GM19239 (cell line): ENCODE measurements at places on chromosomes 11 and 22.
A peak's percentile ranks its signal among the peaks of the same experiment; 100 is the strongest.

- DNase-seq = peak; percentile 35
These were observed 138.1 kb downstream of the SHANK2 start for GRCh38 chr11:71114124-71114851.

DNA sequence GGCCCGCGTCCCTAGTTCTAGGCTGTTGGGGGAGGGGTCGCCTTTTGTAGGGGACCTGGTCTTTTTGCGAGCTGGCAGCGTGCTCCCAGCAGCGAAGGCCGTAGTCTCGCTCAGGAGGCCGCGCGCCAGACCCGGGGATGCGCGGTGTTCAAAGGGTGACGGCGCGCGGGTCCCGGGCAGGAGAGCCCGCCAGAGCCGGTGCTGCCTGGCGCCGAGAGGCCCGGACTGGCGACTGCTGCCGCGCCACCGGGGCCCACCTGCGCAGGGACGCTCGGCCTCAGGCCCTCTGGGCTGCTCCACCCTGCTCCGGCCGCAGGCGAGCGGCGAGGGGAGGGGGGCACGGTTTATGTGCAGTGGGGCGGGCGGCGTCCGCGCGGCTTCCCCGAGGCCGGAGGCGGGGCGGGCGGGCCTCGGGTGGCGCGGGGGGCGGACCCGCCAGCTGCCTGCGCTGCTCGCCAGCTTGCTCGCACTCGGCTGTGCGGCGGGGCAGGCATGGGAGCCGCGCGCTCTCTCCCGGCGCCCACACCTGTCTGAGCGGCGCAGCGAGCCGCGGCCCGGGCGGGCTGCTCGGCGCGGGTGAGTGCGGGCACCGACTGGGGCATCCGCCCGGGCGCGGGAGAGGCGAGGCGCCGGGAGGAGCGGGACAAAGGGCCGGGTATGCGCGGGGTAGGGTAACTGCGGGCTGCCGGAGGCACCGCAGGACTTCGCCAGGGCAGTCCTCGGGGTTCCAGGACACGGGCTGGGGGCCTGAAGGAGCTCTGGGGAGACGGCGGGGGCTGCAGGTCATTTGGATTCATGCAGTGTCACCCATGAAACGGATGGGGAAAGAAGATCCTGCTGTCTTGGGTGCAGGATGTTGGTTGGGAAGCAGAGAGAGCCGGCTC lies at the start of gene PRSS23:
TSS of gene PRSS23 (plus strand) at position 467 of the 884 bp plus-strand sequence. CDS start 7,102 bp downstream, outside the sequence.
- peak; percentile 20 for DNase-seq

- no peak for DNase-seq
These were observed 453.6 kb downstream of the TMEM135 start for GRCh38 chr11:87491381-87491780.

DNA sequence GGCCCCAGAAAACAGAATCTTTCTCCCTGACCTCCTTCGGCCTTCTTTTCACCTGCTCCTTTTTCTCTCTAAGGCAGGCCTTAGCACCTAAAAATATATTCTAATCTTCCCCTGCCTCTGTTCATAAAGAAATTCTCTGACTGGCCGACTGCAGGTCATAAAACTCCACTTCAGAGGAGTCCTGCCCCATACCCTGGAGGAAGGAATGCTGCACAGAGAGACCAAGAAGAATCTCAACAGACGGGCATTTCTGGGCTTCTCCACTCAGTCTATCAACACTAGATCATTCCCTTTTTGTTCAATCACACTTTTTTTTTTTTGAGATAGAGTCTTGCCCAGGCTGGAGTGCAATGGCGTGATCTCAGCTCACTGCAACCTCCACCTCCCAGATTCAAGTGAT lies 19.7 kb upstream of the PGA3 start:
- no peak for DNase-seq

DNA sequence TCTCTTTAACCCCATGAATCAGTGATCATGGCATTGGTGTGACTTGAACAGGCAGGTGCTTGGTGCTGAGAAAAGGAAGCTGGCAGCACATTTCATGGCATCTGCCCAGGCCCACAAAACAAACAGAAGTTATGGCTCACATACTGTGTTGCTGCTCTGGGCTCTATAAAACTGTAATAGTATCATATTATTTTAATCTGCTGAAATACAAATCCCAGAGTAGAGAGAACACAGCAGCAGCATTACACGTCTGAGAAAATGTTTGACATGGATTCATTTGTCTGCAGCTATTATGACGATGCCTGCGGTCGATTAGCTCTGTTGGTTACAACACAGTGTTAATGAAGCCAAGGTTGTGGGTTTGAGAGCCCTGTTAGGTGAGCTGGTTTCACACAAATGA lies 80.8 kb downstream of the ALX4 start:
- no peak for DNase-seq

DNA sequence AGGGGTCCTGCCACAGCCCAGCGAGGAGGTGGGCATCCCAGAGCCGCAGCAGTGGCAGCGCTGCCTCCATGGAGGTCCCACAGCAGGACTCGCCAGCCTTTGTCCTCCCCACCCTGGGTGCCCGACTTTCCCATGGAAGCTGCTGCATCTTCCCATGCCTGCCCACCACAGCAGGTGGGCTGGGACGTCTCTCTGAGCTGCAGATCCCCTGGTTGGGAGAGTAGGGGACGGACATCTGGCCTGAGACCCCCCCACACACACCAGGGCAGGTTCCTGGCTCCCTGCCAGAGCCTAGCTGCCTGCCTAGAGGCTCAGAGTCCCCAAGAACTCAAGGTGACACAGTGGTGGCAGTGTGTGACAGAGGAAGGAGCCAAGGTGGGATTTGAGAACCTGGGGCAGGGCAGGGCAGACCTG lies 21.5 kb upstream of the PRR5 start:
- DNase-seq = no peak
